ENCODE measurements at places on chromosomes 16 and 17. TPM values are rescaled to one million over a fixed set of nuclear protein-coding genes. Genes with fewer than 3 reads are reported as not detected.

DNA sequence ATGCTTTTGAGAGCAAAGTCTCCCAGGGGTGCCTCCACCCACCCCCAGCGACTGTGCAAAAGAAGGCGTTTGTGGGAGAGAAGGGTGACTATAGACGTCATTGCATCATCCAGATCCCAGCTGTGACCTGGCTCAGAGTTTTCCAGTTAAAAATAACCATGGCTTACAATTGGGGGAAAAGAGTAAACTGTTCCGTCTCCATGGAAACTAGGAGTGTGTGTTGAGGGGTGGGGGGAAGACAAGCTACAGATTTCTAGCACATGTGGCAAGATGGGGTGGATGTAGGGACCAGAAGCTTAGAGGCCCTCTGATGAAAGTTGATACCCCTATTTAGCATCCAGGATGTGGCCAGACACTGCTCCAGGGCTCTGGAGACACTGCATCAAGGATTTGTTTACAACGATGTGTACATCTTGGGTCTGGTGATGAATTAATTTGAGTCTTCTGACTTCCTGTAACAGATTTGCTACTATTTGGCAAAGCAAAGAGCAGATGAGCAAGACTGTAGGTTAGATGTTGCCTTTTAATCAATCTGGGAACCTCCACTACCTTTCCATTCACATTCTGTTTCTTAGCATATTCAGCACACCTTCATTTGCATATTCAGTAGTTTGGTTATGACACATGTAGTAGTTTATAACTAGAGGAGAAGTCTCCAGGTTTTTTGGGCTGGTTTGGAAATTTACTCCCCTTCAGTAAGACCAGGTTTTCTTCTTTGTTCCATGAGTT, 6.2 kb upstream of the DUSP14 start:
- no peak for DNase-seq

DNA sequence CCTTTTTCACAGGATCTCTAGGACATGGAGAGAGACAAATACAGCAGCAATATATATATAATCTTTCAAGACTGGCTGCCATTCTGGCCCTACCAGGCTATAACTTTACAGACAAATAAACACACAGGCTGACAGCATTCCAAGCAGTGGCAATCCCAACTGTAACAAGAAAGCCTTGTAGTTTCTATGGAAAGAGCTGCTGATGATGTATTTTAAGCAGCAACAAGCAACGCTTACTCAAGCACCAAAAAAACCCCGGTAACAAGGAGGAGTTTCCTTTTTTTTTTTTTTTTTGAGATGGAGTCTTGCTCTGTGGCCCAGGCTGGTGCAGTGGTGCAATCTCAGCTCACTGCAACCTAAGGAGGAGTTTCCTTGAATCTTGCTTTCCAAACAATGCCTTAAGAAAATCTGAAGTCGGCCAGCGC, 23.2 kb downstream of the LSM12 start:
- no peak for DNase-seq

BICDL2 gene
- total RNA-seq = 13.5 TPM

- DNase-seq = no peak
Measured at GRCh38 chr16:50263060-50263909, 3.1 kb upstream of the ADCY7 start.

DNA sequence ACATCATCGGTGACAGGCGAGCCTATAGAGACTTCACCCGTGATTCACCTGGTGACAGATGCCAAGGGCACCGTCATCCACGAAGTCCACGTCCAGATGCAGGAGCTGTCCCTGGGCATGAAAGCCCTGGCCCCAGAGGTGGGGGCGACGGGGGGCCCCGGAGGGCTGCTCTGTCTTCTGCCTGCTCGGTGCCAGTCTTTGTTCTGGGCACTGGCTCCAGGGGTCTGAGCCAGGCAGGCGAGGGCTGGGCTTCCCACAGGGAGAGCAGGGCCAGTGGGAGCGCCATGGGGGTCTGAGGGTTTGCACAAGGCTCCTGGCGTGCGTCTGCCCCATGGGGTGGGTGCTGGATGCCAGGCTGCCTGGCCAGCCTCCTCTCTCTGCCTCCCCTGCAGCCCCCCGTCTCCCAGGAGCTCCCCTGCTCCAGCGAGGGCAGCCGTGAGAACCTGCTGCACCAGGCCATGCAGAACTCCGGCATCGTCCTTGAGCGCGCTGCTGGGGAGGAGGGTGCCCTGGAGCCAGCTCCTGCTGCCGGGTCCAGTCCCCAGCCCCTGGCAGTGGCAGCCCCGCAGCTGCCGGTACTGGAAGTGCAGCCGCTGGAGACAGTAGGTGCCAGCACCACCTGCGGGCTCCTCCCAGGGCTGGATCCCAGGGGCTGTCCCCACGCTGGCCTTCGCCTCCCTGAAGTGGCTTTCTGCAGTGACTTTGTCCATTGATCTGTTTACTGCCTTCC, 3.0 kb upstream of the DNASE1L2 start:
- no peak for DNase-seq

GRCh38 chr16:85123891-85124635, 11.8 kb upstream of the CIBAR2 start:
- peak; percentile 58 for DNase-seq

Measured in H9 (cell line).